Mesothelial cell of epicardium (in vitro differentiated cells): ENCODE measurements at places on chromosomes 2 and 18.

- DNase-seq = no peak
Measured at GRCh38 chr2:54106631-54107454, 8.6 kb upstream of the ACYP2 start.

DNA sequence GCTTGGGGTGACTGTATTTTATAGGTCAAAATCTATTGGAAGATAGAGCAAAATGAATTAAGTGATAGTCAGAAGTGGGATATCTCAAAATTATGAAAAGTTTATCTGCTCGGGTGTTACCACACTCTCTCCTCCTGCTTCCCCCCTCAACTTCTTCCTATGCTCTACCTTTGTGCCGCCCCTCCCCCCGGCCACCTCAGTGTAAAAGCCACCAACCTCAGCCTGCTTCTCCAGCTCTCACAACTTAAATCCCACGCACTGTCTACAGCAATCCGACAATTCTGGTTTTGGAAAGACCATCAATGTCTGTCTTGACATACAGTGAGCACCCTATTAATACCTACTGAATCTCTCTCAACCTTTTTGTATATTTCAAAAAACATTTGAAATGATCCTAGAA, 164.6 kb downstream of the DCC start:
- DNase-seq = no peak

DNA sequence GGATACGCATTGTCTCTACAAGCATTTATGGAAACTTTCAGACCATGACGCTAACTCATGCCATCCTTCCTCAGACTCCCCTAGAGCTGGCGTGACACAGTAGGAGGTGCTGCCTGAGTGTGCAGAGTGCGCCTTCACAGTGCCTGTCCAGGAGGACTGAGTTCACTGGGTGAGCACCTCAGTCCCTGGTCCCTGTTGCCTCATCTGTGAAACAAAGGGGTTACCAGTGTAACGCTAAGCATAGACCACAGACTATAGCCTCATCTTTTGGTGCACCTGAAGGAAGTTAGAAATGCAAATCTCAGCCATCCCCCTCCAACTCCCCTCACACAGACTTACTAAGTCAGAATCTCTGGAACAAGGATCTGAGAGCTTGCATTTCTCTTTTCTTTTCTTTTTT, 142.8 kb downstream of the TMEM17 start:
- DNase-seq = no peak

GRCh38 chr18:11283479-11284161, 134.3 kb upstream of the PIEZO2 start:
- no peak for DNase-seq

DNA sequence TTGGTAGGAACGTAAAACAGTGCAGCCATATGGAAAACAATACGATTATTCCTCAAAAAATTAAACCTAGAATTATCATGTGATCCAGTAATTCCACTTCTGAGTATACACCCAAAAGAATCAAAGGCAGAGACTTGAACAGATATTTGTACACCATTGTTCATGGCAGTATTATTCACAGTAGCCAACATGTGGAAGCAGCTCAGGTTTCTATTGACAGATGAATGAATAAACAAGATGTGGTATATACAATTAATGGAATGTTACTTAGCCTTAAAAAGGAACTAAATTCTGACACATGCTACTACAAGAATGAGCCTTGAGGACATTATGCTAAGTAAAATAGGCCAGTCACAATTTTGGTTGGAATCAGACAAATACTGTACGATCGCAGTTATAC, 14.2 kb upstream of the RTTN start:
- no peak for DNase-seq

GRCh38 chr2:11156396-11157075, 1.3 kb downstream of the SLC66A3 start:
- DNase-seq = no peak

- DNase-seq = no peak
Measured at GRCh38 chr2:241198381-241199279, 10.2 kb downstream of the ANO7 start.

DNA sequence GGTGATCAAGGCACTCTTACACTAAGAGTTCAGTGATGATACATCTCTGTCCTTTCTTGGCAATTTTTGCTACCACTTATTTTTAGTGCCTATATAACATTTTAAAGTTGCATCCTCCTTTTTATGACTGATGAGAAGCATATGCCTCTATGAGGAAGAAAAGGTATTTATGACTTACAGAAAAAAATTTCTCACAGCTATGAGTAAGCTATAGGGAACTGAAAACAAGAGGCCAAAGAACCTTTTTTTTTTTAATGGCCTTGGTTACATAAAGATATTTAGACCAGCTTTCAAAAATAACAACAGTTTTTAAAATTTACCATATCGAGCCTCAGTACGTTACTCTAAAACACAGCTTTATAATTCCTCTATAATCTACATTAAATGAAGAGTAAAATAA, 21.3 kb downstream of the MBD5 start:
- DNase-seq = no peak

DNA sequence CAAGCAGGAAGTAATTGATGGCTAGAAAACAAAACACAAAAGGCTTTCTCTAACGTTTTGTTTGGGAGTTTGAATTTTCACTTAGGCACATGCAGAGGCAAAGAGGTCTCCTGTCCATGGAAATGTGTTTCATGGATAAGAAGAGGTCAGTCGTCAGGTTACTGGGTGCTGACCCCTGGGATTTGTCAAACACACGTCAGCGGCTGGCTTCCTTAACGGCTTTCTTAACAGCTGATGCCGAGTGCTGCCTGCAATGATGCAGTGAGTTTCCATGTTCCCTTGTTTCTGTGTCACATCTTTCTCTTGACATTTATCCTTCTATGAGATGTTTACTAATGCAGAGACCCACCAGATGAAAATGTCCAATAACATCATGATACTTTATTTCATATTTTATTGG, 31.7 kb downstream of the GPR39 start:
- no peak for DNase-seq

- no peak for DNase-seq
Measured at GRCh38 chr18:68215931-68216330, 499.0 kb downstream of the TMX3 start.

- no peak for DNase-seq
Measured at GRCh38 chr2:232286001-232286868, 92.3 kb upstream of the ALPP start.

DNA sequence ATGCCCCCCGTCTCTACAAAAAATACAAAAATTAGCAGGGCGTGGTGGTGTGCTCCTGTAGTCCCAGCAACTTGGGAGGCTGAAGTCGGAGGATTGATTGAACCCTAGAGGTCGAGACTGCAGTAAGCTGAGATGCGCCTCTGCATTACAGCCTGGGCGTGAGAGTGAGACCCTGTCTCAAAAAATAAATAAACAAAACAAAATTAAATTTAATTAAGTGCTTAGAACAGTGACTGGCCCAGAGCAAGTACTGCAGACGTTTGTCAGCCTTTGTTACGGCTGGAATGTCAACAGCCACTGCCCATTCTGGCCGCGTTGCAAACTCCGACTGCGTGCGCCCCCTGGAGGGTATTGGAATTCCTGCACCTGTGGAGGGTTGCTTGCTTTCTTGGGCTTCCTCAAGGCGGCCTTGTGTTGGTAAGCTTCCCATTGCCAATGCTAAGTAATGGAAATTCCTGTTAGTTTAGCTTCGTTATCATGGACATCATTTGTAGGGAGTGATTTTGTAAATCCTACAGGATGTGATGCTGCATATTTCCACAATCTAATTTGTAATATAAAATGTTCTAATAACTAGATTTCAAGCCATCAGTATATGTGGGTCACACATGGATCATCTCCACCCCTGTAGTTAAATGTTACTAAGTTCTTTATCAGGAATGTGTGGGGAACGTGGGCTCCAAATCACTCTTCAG, 15.9 kb upstream of the ATP6V1B1 start:
- DNase-seq = peak; percentile 86

DNA sequence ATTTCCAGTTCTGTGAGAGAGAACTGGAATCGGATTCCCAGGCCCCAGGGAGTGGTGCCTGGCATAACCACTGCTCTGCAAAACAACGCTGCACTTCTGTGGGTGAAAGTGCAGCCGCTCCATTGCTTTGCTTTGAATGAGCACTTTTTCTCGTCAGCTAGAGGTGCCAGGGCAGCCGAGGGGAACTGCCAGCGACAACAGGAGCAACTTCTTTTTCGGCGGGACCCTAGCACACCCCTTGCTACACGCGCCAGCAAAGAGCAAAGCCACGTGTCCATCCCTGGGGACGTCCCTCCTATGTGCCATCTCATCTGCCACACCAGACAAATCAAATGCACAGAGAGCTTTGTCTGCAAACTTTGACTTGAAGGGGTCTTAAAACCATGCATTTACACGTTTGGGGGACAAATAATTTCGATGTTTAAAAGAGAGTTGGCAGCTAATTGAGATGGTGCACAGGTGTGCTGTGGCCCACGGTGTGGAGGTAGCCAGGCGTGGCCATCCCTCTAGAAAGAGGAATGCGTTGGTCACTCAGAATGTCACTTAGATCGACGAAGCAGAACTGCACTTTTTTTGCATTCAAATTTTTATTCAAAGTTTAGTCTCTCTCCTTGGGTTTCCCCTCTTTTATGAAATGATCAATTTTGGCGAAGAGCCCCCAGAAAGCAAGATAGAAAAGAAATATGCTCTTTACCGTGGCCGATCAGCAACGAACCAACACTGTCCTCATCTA, 151.8 kb downstream of the MBP start:
- DNase-seq = no peak

DNA sequence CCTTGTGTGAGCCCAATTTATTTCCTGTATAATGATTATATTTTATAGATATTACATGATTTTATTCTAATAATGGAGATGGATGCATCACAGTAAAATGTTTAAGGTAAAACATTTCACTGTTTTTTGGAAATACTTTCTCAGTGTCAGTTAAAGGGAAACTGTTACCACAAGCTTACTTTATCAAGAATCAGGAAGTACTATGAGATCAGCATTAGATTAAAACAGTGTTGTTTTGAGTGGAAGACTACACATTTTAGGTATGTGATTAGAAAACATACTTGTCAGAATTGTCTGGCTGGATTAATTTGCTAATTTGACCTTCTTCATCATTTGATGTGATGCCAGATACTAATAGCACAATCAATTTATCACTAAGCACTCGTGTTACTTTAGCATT, at the start of gene HRH4:
TSS of gene HRH4 (plus strand) at position 250 of the 400 bp plus-strand sequence. CDS start at position 342, 92 bp downstream.
- no peak for DNase-seq

- peak; percentile 40 for DNase-seq
Measured at GRCh38 chr2:17309741-17310339, 208.4 kb downstream of the RAD51AP2 start.

DNA sequence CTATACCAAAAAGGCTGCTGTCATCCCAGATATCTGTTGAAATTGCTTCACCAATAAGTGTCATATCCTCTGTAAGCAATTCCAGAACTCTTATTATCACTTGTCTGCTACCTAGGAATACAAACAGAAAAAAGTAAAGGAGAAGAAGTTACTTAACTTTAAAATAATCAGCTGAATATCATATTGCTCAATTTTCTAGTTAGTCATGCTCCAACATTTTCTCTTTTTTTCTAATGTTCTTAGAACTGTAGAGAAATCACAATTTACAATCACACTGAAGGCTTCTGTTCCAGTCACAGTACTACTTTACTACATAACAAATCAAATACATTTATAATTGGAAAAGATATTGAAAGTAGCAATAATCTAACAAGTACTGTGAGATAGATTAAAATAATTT, 17.4 kb downstream of the RTTN start:
- no peak for DNase-seq

DNA sequence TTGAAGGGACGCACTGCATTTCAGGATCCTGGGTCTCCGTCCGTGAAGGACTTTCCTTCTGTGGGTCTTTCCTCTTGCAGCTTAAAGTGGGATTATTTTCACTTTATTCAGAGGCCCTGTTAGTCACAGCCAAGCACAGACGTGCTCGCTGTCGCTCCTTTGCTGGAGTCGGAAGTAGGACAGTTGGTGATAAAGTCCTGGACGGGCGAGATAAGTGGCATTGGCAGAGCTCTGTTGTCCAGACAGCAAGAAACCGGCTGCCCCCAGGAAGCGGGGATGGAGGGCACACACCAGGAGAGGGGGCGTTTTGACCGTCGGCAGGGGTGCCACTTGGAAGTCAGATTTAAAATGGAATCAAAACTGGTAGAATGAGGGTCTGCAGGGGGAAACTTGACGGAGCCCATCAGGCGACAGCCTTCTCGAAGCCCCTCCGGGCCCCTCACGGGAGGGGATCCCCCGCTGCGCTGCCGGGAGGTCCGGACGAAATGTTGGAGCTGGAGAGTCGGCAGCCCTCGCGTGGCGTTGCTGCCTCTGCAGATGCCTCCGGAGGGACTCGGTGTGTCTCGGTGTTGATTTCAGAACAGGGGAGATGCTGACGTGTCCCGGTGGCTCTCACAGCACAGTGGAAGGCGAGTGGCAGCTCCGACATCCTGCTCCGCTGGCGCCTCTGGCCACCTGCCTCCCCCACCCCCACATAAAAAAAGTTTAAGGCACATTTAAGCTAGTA, 124.2 kb downstream of the NFATC1 start:
- DNase-seq = no peak

- DNase-seq = no peak
Measured at GRCh38 chr2:2012505-2012904, 268.2 kb upstream of the PXDN start.

- DNase-seq = no peak
Measured at GRCh38 chr2:47002480-47003381, 87.1 kb upstream of the MCFD2 start.

GRCh38 chr2:42575458-42576064, 7.1 kb downstream of the MTA3 start:
- no peak for DNase-seq

GRCh38 chr2:172375251-172375650, 52.1 kb upstream of the ITGA6 start:
- no peak for DNase-seq

DNA sequence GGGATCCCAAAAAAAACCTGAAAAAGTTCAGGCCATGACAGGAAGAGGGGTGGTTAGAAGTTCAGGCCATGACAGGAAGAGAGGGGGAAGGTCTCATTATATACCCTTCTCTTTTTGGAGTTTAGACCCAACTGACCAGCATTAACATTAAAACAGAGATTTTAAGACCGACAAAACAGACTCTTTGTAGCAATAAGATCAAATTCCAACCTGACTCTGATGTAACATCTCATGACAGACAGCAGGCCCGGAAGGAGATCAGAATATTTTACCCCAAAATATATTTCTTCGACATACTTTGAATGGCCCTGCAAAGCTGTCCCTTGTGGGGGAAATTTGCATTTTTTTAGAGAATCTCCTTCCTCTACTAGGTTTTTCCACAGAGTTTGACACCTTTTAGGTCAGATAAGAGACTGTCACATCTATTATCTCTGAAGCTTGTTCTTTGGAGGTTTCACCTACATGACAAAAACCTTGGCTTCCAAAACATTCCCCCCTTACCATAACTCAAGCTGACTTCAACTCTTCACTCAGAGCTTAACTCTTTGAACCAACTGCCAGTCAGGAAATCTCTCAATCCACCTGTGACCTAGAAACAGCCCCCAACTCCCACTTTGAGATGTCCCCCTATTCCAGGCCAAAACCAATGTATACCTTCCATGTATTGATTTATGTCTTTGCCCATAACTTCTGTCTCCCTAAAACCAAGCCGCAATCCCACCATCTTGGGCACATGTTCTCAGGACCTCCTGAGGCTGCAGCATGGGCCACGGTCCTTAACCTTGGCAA, 51.0 kb upstream of the B3GNT2 start:
- no peak for DNase-seq
